ENCODE measurements at places on chromosomes 5 and 9.

GRCh38 chr9:127724012-127724411, 8.1 kb downstream of the TTC16 start:
- DNase-seq, result no peak

GRCh38 chr9:21097817-21098216, 20.1 kb upstream of the IFNB1 start:
- no peak for DNase-seq

GRCh38 chr9:120475341-120475740, 104.6 kb downstream of the CDK5RAP2 start:
- no peak for DNase-seq

DNA sequence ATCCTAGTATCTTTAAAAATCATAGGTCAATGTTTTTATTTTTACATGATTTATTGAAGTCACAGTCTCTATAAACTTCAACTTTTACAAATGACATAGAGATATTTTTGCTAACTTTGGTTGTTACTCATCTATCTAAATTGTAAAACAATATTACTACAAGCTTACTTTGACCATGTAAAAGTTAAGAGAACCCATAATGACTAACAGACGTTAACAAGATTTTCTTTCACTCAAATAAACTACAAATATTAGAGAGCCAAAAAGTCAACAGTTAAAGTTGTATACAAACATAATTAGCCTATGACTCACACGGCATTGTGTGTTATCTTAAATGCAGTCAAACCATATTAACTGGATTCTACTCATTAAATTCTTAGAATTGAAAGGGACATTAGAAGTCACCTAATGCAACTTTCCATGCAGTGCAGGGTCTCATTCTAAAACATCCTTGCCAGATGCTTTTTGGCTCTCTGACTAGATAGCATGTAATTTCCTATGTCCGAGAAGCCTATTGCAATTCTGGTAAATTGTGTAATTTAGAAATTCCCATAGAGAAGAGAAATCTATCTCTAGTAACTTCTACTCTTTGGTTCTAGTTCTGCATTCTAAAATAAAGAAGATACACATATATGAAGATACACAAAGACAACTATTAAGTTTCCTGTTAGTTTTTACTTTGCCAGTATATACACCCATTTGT, 42.2 kb upstream of the UGT3A2 start:
- no peak for DNase-seq

DNA sequence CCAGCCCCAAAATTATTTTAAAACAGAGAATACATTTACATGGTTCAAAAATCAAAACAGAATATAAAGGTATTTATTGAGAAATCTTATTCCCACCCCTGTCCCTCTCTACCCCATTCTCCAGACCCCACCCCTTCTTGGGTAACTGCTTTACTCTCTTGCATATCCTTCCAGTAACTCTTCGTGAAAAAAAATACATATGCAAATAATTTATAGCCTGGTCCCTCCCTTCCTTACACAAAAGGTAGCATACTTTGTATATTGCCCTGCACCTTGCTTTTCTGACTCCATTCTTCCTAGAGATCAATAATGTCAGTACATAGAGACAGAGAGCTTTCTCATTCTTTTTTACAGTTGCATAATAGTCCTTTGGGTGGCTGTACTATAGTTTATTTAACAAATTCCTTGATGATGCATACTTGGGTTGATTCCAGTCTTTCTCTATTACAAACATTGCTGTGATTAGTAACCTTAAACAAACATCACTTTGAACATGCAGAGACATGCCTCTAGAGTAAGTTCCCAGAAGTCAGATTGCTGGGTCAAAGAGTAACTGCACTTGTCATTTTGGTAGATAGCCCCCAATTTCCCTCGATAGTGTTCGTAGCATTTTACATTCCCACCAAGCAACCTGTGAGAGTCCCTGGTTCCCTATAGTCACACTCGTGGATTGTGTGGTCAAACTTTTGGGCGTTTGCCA, 47.9 kb downstream of the STOM start:
- DNase-seq, result no peak

GRCh38 chr5:42888771-42889170, 77.1 kb upstream of the SELENOP start:
- no peak for DNase-seq

DNA sequence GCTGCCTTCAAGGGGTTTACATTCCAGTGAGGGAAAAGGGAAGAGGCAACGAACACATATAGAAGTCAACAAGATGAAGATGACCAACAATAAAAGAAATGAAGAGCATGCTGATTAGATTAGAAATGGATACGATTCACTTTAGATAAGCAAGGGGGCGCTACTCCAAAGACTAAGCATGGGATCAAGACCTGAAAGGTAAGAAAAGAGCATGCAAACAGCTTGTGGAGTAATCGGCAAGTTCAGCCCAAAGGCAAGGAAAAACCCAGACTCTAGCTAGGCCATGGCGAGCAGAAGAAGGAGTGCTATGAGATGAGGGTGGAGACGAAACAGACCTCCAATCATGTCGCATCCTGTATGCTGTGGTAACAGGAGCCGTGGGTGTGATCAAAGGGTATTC, 124.4 kb downstream of the FANCC start:
- no peak for DNase-seq

DNA sequence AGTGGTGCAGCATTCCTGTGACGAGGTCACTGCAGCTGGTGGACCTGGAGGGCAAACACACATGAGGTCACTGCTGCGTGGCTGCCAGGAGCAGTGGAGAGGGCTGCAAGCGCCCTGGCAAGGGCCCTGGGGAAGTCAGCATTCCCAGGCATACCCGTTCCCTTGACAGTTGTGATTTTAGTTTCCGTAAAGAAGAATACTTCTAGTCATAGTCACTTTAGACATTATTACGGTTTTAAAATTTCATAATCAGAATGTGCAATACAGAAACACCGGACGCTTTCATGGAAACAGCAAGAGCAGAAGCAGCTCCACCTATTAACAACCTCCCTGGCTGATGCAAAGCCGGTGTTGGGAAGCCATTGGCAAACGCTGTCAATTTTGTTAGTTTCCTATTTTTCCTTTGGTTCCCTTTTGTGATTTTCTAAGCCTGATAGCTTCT, 129.8 kb downstream of the GADD45G start:
- DNase-seq, result no peak

- DNase-seq, result no peak
Observed at GRCh38 chr5:9533562-9534364, 12.1 kb downstream of the SEMA5A start.

- DNase-seq, result no peak
Observed at GRCh38 chr5:95731571-95732554, 727 bp downstream of the RHOBTB3 start.

GRCh38 chr9:82080265-82080664, 91.7 kb downstream of the SPATA31D1 start:
- no peak for DNase-seq

- DNase-seq, result no peak
Observed at GRCh38 chr5:40442346-40442745, 237.4 kb upstream of the PTGER4 start.

DNA sequence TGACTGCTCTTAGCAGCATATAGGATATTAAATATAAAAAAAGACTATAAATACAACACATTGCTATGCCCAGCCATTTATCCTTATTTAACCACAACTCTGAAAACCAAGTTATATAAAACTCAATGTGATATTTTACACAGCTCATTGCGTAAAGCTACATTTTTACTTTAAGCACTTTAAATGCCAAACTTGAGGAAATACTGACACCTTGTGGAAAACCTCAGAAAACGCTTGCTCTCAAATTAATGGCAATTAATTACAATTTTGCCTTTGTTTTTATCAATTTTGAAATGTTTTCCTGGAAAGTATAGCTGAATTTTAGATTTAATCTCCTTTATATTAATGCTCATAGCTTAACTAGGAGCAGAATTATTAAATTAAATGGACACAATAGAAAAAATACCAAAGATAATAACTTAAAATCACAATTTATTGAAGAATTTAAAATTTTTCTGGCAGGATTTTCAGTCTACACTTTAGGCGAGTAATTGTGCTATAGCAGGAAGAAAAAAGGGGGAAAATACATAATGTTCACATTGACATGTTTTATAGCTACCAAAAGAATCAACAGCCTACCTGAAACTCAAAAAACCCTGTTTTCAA, 25.2 kb upstream of the PLAC8L1 start:
- DNase-seq, result no peak

Data from stimulated activated CD4-positive, alpha-beta T cell treated with anti-CD3 and anti-CD28 coated beads, Interleukin-1b, Interleukin-23, amount 100 ng/mL, for 1 hour (primary cell).